ENCODE measurements at places on chromosomes 13 and 19.

DNA sequence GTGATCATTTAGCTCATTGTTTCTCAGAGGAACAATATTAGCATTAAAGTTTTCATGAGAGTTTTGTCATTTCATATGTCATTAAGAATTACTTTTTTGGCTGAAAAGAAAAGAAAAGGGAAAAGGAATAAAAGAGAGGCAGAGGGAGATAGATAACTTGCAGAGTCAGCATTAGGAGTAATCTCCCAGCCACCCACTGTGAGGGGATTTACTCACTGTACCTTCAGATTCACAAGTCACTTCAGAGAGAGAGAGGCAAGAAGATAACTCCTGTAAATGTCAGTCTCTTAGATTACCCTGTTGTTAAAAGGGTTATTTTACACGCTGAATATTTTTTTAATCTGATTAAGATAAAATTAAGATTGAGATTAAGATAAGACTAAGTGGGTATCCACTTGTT, 125.2 kb downstream of the POU4F1 start:
- no peak for DNase-seq

DNA sequence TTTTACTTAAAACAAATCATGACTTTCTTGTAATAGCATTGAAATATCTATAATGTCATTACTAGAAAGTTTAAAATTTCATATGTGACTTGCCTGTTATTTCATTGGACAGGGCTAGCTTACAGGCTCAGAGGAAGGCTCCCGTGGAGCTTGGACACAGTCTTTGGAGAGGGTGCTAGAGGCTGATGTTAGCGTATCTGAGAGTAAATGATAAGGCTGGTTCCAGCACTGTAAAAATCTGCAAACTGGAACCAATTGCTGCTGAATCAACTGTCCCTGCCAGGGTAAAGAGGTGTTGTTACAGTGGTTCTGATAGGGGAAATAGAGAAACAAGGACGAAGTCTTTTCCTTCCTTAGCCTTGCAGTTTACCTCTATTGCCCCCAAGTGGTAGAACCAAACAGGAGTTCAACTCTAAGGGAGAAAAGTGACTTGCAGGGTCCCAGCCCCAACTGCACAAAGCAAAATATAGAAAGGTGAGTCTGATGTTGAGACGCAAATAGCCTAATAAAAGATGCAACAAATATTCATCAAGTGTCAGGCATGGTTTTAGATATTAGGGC, 901.7 kb downstream of the DIAPH3 start:
- no peak for DNase-seq

GRCh38 chr13:73835138-73835721, 299.0 kb downstream of the KLF12 start:
- no peak for DNase-seq

GRCh38 chr13:70795484-70795883, 687.2 kb upstream of the KLHL1 start:
- no peak for DNase-seq

DNA sequence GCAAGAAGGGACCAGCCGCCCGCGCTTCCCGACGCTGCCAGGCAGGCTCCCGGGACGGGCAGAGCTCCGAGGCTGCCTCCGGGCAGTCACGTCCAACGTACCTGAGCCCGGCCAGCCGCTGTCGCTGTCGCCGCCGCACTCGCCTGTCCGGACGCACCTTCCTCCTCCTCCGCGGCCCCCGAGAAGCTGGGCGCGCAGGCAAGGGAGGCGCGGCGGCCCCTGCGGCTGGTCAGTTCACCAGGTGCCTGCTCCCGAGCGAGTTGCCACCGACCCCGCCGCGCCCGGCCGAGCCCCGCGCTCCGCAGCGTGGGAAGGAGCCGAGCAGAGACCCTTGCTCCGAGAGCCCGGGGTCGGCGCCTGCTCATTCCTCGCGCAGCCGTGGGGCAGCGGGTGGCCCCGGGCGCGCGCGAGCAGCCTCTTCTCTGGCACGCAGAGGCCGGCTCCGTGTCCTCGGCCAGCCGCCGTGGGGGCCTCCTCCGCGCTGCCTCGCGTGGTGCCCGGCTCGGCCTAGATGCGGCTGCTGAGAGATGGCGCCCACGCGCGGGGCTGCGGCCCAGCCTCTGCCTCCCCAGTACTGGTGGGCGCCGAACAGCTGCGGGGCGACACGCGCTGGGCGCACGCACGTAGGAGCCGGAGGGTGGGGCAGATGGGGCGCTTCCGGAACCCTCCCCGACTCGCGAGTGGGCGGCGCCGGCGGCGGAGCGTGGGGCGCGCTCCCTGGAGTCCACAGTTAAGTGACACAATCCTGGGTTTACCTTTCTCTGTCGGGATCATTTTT, 419.4 kb downstream of the UQCRFS1 start:
- peak; percentile 61 for DNase-seq

GRCh38 chr19:7294558-7295212, 471 bp upstream of the INSR start:
- DNase-seq = peak; percentile 76

GRCh38 chr19:40607311-40608239, 6.4 kb downstream of the LTBP4 start:
- peak; percentile 50 for DNase-seq

GRCh38 chr13:73065665-73066340, 7.0 kb downstream of the KLF5 start:
- DNase-seq = no peak

DNA sequence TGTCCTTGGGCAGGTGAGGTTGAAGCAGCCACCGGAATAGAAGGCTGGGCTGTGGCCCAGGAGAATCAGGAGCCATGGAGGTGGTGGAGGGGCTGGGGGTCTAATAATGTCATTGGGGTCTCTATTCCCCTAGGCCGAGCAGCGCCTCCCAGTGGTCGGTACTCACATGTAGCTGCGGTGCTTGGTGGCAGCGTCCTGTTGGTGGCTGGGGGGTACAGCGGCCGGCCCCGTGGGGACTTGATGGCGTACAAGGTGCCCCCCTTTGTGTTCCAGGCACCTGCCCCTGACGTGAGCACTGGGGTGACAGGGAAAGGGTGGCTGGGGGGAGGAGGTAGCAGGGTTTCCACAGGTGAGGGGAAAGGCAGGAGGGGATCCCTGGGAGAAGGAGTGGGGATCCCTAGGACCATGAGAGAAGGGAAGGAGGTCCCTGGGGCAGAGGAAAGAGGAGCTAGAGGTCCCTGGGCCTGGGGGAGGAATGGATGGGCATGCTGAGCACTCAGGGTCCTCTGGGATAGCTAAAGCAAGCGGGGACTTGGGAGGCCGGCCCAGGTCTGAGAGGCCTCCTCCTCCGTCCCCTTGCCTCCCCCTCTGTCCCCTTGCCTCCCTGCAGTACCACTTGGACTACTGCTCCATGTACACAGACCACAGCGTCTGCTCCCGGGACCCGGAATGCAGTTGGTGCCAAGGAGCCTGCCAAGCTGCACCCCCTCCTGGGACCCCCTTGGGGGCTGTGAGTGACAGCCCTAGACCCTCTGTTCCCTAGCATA, 18.1 kb downstream of the MEGF8 start:
- DNase-seq = no peak

DNA sequence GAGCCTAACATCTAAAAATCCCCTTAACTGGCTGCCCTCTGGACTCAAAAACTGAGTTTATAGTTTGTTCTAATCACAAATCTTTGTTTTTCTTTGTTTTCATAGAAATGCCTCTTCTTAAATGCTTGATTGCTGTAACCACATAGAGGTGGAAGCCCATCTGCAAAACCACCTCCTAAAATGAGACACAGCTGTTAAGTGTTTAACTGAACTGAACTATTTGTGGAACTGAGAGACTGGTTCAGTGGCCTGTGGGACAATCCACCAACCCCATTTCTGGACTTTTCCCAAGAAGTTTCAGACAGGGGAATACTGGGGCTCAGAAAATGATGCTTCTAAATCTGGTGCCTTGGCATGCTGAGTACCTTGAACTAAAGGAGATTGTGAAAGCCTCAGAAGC, 50.9 kb upstream of the TM9SF2 start:
- DNase-seq = no peak

- DNase-seq = no peak
Observed at GRCh38 chr13:88590574-88590973, 919.4 kb downstream of the SLITRK5 start.

GRCh38 chr19:10975374-10976130, 14.7 kb downstream of the SMARCA4 start:
- DNase-seq = no peak

GRCh38 chr19:5011476-5012238, 42.7 kb downstream of the KDM4B start:
- no peak for DNase-seq

DNA sequence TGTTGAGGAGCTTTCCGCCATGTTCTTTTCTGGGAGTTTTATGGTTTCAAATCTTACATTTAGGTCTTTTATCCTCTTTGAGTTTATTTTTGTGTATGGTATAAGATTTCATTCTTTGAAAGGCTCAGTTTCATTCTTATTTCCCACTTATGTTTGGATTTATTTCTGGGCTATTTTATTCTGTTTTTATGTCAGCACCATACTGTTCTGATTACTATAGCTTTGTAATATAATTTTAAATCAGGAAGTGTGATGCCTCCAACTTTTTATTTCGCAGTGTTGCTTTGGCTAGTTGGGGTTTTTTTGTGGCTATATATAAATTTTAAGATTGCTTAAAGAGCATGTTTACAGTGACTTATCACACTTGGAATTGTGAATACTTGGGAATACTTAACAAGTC, 135.1 kb downstream of the SIPA1L3 start:
- DNase-seq = no peak

DNA sequence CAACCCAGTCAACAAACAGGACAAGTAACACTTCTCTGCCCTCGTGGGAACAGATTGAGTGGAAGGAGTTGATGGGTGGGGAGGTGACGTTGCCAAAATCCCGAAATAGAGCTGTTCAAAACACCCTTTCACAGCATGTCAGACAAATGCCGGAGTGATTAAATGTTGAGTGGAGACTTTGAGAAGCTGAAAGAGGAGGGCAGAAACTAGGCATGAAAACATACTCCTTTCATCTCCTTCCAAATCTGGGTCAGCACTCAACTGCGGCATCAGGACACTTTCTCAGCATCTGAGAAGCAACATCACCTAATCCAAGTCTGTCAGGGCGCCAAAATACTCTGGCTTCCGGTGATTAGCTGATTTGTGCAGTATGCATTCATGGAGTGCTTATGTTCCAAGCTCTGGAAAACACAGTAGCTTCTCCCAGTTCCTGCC, 51.5 kb upstream of the MRI1 start:
- DNase-seq = no peak

GRCh38 chr13:71758828-71759227, 108.2 kb downstream of the DACH1 start:
- peak; percentile 71 for DNase-seq

DNA sequence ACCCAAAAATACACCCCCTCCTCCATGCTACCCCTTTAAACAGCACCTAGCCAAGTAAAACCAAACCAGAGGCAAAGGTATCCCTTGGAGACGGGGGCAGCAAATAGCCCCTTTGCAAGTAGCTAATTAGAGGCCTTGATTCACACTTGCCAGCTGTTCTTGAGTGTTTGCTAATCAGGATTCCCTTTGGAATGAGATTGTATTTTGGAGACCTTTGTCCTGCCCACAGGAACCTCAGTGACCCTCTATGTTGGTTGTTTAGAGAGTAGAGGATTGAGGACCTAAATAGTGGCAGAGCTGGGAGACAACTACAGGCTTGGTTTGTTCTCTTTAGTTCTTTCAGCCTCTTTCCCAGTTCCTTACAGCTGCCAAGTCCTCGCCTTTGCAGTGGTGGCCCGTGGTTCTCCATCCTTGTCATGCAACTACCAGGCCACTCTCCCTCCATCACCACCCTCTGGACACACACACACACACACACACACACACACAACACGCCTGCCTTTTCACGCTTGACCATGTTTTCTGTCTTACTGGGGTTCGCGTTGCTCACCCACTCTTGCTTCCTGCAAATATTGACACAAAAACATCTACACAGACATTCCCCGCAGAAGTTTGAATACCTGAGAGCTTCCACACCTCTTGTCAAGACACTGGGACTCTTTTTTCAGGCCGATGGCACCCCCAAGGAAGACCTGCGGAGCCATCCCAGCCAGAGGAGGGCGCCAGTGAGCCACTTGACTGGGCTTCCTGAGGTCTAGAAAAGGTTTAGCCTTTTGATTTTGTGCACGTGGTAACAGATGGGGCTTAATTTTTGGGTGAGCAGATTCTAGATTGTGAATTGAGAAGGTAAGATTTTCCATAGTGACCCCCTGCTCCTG, 80.0 kb upstream of the GPR183 start:
- DNase-seq = peak; percentile 74

DNA sequence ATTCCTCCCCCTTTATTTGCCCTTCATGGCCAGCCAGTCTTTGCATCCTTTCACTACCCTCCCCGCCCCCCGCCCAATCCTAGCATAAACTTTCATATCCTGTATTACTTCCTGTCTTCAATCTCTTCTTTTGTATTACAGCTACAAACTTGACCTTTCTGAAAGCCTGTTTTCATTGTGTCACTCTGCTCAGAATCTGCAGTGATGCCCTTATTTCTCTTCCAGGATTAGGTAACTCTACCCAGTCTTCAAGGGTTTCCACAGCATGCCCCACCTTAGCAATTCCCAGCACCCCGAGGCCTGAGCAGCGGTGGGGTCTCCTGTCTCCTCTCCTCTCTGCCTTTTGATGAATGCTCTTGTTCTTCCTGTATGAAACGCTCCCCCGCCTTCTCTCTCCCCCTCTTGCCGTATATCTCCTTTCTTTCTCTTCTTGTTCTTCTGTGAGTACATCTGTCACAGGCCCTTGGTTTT, 145.6 kb downstream of the SHISA2 start:
- DNase-seq = no peak

GRCh38 chr13:76812206-76812897, 73.9 kb downstream of the KCTD12 start:
- no peak for DNase-seq

DNA sequence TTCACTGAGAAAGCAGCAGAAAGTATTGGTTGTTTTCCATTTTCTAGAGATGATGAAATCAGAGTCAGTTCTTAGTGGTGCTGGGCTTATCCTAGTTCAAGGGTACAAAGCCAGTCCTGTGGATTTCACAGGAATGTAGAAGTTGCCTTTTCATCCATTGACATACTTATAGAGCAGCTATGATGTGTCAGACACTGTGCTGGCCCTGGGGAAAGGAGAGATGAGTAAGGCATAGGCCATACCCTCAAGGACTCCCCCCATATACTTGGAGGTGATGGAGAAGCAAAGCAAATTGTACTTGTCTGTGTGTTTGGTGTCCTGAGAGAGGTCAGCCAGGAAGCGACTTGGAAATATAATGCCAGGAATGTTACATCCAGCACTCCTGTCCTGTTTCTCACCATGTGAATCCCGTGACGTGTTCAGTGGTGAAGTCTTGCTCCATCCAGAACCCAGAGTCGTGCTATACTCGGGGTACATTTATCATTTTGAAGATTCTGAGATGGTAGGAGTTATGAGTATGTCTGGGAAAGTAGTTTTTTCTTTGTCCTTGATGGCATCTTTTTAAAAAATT, 22.6 kb downstream of the ERCC5 start:
- no peak for DNase-seq

Measured in islet precursor cell (in vitro differentiated cells).